ENCODE measurements at places on chromosomes 5 and 9. TPM values are rescaled to one million over a fixed set of nuclear protein-coding genes. Genes with fewer than 3 reads are reported as not detected.

S1PR3 gene
- 12.5 TPM for total RNA-seq

ZNF618 gene
- total RNA-seq = 19.8 TPM

DNA sequence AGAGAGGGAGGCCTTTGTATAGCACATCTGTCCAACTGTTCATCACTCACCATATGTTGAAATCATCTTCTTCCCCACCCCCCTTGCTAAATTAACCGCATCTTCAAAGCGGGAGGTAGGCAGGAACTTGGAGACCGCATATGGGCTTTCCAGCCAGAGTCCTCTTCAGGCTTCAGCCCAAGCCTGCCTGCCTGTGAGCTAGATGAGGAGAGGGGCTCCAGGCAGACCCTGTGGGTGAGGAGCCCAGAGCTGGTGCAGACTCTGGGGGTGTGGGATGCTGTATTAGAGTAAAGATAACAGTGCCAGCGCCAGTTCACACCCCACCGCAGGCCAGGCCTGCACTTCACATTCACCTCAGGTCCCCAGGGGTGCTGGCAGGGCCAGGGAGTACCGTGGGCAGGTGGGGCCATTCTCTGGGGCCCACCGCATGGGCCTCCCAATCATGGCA lies 16.2 kb downstream of the PRRC2B start:
- peaks cover 62% of the 10 kb centered on the region for H3K4me1 ChIP-seq
- H3K36me3 ChIP-seq = no peaks in the 10 kb centered on the region
- H3K27ac ChIP-seq = no peak overlapping the region
- H3K27me3 ChIP-seq = no peaks in the 10 kb centered on the region
- no peak overlapping the region for H3K4me3 ChIP-seq
- DNase-seq = no peak

DNA sequence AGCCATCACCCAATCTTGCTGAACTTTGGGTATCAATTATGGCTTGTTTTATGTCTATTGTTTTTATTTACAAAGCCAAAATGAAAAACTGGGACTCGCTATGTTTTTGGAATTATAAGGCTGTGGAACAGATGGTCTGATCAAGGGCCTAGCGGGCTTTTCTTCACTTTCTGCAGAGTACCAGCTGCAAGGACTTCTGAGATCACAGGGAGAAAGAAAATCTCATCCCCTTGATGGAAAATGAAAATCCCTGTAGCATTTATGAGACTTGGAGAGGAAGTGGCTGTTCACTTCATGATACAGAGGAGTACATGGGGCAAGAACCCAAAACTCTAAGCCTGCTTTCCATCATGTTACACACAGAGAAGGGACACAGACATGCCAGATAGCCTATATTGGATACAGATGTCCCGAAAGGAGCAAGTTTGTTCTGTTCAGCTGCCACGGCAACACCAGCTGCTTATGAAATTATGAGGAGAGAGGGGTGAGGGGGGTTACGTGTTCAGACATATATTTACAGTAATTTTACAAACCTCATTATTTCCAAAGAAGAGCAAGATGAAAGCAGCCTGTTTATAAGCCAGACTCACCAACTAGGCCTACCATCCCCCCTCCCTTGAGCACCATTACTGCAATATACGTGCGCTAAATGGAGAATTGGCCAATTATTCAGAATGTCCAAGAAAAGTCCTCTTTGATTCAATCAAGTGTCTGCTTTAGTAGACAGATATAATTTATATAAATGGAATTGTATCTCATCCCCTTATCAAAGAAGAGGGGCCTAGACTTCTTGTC lies 220.0 kb downstream of the MARCHF11 start:
- H3K4me3 ChIP-seq = no peak overlapping the region
- no peaks in the 10 kb centered on the region for H3K4me1 ChIP-seq
- H3K36me3 ChIP-seq = no peaks in the 10 kb centered on the region
- DNase-seq = no peak
- no peaks in the 10 kb centered on the region for H3K27me3 ChIP-seq
- H3K27ac ChIP-seq = no peak overlapping the region

PAPPA gene
- 7.1 TPM for total RNA-seq

- H3K4me1 ChIP-seq = no peaks in the 10 kb centered on the region
- no peak overlapping the region for H3K4me3 ChIP-seq
- no peak for DNase-seq
Observed at GRCh38 chr5:51960617-51961121, 577.4 kb downstream of the ISL1 start.

GRCh38 chr5:128477944-128478343 lies 60.1 kb downstream of the FBN2 start:
- no peak for DNase-seq
- H3K4me1 ChIP-seq = no peaks in the 10 kb centered on the region
- H3K27ac ChIP-seq = no peak overlapping the region
- no peaks in the 10 kb centered on the region for H3K27me3 ChIP-seq

- no peak for DNase-seq
- no peaks in the 10 kb centered on the region for H3K4me1 ChIP-seq
- no peaks in the 10 kb centered on the region for H3K27me3 ChIP-seq
- no peak overlapping the region for H3K27ac ChIP-seq
- H3K4me3 ChIP-seq = no peak overlapping the region
Observed at GRCh38 chr5:5203451-5203850, 63.3 kb downstream of the ADAMTS16 start.

DNA sequence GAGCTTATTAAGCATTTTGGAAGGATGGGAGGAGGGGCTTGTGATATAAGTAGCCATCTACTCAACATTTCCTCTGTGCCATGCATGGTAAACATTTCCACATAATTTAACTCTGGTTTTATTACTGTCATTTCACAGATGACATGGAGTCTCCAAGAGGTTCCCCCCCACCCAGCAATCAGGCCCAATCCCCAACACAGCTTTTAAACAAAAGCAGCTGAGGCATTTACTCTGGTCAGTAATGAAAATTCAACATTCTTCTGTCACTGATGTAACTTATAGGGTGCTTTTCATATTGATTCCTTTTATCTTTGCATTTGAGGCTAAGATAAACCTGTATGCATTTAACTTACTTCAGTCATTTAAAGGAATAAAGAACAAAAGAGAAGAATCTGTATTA lies 128.1 kb downstream of the COL23A1 start:
- H3K27me3 ChIP-seq = no peaks in the 10 kb centered on the region
- peaks cover 4% of the 10 kb centered on the region for H3K4me1 ChIP-seq
- H3K4me3 ChIP-seq = no peak overlapping the region
- no peak for DNase-seq
- H3K36me3 ChIP-seq = no peaks in the 10 kb centered on the region

GRCh38 chr5:150503977-150504620 lies 3.8 kb upstream of the NDST1 start:
- DNase-seq = peak; percentile 86
- peaks cover 100% of the 10 kb centered on the region for H3K4me1 ChIP-seq
- peak overlapping the region; percentile 82 for H3K27ac ChIP-seq
- H3K27me3 ChIP-seq = no peaks in the 10 kb centered on the region

- no peaks in the 10 kb centered on the region for H3K4me1 ChIP-seq
- H3K27ac ChIP-seq = no peak overlapping the region
- H3K4me3 ChIP-seq = no peak overlapping the region
- H3K36me3 ChIP-seq = no peaks in the 10 kb centered on the region
Observed at GRCh38 chr5:102138243-102138653, 157.8 kb downstream of the SLCO4C1 start.

DNA sequence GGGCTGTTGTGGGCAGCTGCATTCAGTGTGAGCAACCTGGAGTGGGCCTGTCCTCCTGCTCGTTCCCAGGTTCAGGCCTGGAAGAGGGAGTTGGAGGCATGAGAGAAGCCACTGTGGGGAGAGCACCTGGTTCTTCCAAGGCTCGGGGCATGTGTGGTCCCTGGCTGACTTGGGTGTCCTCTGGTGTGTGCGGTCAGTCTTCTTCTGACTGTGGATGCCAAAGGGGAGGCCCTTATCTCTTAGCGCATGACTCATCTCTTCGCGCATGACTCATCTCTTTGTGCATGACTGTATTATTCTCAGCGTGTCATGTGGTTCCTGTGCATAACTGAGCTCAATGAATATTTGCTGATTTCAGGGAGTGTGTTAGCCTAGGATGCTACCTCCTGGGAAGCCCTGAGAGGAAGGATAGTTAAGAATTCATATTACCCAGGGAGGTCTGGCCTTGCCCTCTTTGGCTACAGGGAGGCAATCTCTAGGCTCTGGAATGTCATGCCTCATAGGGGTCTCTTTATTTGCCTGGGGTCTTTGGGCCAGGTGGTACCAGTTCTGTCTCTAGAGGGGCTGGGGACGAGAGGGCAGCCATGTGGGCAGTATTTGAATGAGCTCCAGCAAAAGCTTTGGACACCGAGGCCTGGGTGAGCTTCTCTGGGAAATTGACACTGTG lies 188.7 kb downstream of the HSPA4 start:
- H3K4me1 ChIP-seq = no peaks in the 10 kb centered on the region
- no peak overlapping the region for H3K27ac ChIP-seq
- H3K4me3 ChIP-seq = no peak overlapping the region
- H3K27me3 ChIP-seq = peaks cover 13% of the 10 kb centered on the region

- no peak for DNase-seq
- H3K4me3 ChIP-seq = no peak overlapping the region
- no peaks in the 10 kb centered on the region for H3K36me3 ChIP-seq
- no peaks in the 10 kb centered on the region for H3K27me3 ChIP-seq
- H3K4me1 ChIP-seq = no peaks in the 10 kb centered on the region
- H3K27ac ChIP-seq = no peak overlapping the region
Observed at GRCh38 chr9:124174433-124174832, 83.3 kb upstream of the NEK6 start.

GRCh38 chr9:122695696-122696095 lies 20.8 kb downstream of the OR1L3 start:
- no peak overlapping the region for H3K27ac ChIP-seq
- H3K27me3 ChIP-seq = no peaks in the 10 kb centered on the region
- no peak overlapping the region for H3K4me3 ChIP-seq
- H3K36me3 ChIP-seq = no peaks in the 10 kb centered on the region
- H3K4me1 ChIP-seq = no peaks in the 10 kb centered on the region

IFNK gene
- not detected for total RNA-seq

- no peaks in the 10 kb centered on the region for H3K27me3 ChIP-seq
- H3K36me3 ChIP-seq = no peaks in the 10 kb centered on the region
- peak overlapping the region; percentile 86 for H3K27ac ChIP-seq
Observed at GRCh38 chr9:37963936-37964739, 60.2 kb upstream of the SLC25A51 start.

DNA sequence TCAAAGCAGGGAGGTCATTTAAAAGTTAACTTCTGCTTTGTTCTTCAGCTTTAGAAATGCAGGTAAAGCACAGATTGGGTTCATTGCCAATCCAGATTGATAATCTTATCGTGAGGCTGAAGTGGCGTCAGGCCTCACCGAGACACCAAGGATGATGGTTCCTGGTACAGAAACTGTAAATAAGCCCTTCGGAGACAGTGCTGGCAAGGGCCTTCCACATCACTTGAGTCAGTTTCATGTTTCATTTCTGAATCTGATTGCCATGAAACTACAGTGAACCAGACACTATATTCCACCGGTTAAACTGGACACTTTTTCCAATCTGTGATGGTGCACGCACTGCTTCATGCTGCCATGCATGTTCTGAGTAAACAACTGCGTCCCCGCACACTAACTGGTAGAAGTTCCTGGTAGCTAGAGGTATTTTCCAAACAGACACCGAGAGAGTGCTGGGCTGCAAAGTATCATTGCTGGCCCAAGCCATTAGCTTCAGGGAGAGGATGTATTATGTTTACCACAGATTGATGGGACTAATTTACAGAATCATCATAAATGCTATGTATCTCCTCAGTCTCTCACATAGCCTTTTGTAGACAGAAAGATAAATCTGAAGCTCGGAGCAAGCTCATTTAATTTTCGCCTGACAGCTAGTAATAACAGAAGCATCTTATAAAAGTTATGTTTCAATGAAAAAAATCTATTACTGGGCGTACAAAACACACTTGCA lies 336.1 kb downstream of the GLIS3 start:
- no peak overlapping the region for H3K27ac ChIP-seq
- H3K4me3 ChIP-seq = no peak overlapping the region
- no peaks in the 10 kb centered on the region for H3K36me3 ChIP-seq
- DNase-seq = no peak
- H3K4me1 ChIP-seq = peaks cover 23% of the 10 kb centered on the region
- H3K27me3 ChIP-seq = no peaks in the 10 kb centered on the region

DNA sequence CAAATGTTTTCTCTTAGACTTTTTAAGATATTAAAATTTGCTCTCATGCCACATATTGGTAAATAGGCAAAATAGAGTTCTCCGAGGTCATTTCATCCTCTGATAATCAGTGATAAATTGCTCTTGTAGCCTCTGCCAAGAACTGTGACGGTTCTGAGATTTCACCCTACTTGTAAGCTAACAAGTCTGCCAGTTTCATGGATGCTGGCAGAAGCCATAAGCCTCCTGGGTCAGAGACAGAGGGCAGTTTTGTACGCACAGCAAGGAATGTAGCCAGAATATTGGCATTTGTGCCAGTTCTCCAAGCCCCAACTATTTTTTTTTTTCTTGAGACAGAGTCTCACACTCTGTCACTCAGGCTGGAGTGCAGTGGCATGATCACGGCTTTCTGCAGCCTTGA lies 945.0 kb upstream of the WWC1 start:
- DNase-seq = no peak
- H3K4me3 ChIP-seq = no peak overlapping the region
- no peaks in the 10 kb centered on the region for H3K27me3 ChIP-seq
- no peak overlapping the region for H3K27ac ChIP-seq
- H3K36me3 ChIP-seq = no peaks in the 10 kb centered on the region

STPG3 gene
- total RNA-seq = not detected

DNA sequence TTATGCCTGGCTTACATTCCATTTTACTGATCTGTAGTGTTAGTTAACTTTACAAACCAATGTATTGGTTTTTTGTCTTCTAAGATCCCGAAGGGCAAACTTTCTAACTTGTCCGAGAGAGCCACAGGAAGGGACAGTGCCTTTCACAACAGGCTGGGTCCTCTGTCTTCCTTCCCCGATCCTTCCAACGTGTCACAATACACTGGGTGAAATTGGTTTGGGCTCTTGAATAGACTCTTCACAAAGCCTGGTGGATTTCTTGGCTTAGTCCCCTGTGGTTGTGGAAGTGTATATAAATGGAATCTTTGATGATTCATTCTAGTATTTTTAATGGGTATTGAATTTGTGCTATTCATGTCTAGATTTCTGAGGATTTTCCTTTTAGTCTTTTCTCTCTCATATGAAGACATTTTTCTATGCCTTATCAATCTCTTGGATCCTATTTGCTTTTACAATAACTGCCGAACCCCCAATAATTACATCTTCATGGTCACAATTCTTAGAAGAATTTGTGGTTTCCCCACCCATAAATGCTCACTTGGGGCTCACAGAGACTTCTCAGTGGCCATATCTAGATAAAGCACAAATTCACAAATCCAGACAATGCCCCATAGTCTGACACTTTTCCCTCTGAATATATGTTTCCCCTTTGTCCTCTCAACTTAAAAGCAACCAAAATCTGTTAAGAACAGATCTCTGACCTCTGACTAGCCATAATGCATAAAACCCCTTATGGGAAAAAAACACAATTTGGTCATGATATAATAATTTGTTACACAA lies 107.7 kb downstream of the MTRR start:
- no peak overlapping the region for H3K27ac ChIP-seq
- H3K4me1 ChIP-seq = no peaks in the 10 kb centered on the region
- H3K36me3 ChIP-seq = no peaks in the 10 kb centered on the region
- no peaks in the 10 kb centered on the region for H3K27me3 ChIP-seq
- H3K4me3 ChIP-seq = no peak overlapping the region

GRCh38 chr9:24912767-24913166 lies 367.1 kb upstream of the IZUMO3 start:
- no peaks in the 10 kb centered on the region for H3K27me3 ChIP-seq
- H3K4me1 ChIP-seq = no peaks in the 10 kb centered on the region
- H3K4me3 ChIP-seq = no peak overlapping the region
- no peak for DNase-seq
- H3K27ac ChIP-seq = no peak overlapping the region
- no peaks in the 10 kb centered on the region for H3K36me3 ChIP-seq

MIGA2 gene
- 55.4 TPM for total RNA-seq

GRCh38 chr9:70683841-70684240 lies 269.4 kb upstream of the KLF9 start:
- no peak overlapping the region for H3K4me3 ChIP-seq
- H3K27ac ChIP-seq = no peak overlapping the region
- DNase-seq = no peak
- no peaks in the 10 kb centered on the region for H3K36me3 ChIP-seq
- no peaks in the 10 kb centered on the region for H3K4me1 ChIP-seq

Data from stomach (tissue), 19 donors.